AG20443 (cell line): ENCODE measurements at places on chromosomes 4 and X.

DNA sequence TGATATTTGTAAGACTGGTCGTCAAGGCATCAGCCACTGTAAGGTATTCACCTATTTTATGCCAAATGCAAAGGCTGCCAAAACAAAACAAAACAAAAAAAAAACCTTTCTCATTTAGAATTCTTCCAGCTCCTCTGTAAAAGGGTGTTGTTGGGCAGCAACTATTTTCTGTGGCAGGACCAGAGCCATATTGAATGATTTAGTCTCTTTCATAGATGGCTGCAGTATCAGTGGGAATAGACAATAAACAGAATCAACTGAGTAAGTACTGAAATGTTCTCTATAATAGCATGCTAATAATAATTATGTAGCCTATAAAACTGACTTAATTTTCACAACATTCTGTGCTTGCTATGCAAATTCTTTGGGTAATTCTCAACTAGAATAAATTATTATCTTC lies 389.7 kb upstream of the PABPC4L start:
- no peak for DNase-seq

DNA sequence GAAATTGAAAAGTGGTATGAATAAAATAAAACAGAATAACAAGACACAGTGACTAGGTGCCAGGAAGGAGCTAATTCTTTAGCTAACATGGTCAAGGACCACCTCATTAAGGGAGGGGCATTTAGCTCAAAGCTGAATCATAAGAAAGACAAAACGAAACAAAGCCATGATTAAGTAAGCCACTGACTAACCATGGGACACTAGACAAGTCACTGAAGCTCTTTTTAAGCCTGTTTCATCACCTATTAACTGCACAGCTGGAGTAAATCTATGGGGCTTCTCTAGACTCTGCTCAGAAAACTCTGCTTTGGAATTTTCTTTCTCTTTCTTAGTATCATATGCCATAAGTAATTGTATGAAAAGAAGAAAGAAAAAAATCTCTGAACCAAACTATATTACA lies 49.8 kb upstream of the C1QTNF7 start:
- peak; percentile 31 for DNase-seq

DNA sequence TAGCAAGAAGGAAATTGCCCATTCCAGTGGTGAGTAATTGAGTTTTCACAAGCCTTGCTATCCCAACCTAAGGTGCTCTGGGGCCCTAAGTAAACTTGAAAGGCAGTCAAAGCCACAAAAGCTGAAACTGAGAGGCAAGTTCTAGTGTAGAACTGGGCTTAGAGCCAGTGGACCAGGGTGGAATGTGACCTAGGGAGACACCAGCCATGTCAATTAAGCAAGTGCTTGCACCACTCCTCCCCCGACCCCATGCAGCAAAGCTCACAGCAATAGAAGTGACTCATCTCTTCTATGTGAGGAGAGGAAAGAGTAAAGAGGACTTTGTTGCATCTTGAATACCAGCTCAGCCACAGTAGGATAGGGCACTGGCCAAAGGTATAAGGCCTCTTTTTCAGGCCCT lies 486.1 kb upstream of the POU3F4 start:
- DNase-seq = no peak

DNA sequence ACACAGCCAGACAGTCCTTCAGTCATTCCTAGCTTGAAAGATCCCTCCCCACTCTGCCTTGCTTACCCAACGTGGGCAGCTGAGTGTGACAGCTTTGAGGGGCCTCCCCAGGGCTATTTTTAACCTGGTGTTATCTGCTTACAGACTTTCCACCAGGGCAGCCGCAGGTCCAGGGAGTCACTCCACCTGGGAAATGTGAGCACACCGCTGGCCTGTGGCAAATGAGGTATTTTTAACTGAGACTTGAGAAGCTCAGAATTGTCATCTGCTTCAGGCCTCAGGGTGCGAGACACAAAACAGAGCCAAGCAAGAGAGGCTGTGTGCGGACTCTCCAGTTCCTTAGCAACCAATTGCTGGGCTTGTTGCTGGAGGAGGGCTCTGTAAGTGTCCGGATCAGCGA lies 13.0 kb downstream of the CORIN start:
- no peak for DNase-seq

- no peak for DNase-seq
Measured at GRCh38 chr4:60938181-60938580, 261.9 kb upstream of the ADGRL3 start.

GRCh38 chr4:106816496-106816895 lies 219.6 kb downstream of the DKK2 start:
- peak; percentile 27 for DNase-seq

DNA sequence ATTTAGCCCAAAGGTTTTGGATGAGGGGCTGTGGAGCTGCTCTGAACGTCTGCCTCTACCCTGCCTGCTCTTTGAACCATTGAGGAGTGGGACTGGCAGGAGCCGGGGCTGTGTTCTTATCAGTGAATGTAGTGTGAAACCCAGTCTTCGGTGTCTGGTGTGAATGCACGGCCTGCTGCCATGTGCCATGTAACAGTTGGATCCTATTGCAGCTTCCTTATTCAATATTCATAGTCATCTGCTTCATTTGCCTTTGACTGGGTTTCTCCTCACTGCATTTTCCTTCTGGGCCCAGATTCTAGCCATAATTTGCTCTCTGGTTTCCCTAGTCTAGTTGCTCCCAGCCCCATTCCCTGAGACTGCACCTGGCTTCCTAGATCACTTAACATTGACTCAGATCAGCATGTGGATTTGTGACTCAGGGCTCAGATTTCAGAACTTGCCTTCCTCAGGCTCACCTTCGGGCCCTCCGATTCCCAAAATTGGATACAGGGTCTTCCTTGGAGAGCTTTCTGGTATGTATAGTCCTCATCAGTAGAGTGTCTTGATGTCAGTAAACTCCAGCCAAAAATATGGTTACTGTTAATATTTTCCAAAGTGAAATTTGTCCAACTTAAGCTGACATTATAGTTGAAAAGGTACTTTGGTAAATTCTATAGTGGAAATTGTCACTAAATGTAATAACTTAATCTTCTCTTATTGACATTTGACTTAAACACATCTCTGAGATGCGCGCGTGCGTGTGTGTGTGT lies 94.0 kb upstream of the DDIT4L start:
- no peak for DNase-seq

DNA sequence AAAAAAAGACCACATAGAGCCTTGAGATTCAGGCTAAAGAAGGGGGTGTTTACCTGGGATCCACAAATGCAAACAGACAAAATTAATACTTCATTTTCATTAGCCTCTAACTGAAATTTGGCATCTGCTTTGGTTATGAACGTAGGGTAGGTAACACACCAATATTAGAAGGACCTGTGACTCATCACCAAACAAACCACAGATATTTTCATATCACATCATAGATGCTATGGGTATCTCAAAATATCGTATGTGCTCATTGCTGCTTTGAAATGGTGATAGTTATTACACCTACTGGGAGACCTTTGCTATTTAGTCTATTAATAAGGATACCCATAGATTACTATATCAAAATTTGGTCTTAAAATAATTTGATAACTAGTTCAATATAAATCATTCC lies 180.6 kb upstream of the MAP3K15 start:
- no peak for DNase-seq

DNA sequence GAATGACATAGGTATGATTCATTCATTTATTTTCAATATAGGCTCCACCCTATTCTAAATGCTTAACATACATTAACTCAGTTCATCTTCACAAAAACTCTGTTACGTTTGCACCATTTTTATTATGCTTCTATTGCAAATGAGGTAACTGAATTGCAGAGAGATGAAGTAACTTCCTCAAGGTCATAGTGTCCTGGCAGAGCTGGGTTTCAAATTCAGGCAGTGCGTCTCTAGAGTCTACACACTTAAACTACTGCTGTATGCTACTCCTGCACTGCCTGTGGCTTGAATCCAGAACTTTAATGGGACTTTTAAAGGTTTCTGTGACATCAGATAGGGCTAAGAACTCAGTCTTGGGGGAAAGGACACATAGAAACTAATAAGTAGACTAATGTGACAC lies 413.4 kb downstream of the UBE2NL start:
- DNase-seq = no peak

GRCh38 chrX:476724-477075 lies 90.0 kb upstream of the PPP2R3B start:
- DNase-seq = no peak

DNA sequence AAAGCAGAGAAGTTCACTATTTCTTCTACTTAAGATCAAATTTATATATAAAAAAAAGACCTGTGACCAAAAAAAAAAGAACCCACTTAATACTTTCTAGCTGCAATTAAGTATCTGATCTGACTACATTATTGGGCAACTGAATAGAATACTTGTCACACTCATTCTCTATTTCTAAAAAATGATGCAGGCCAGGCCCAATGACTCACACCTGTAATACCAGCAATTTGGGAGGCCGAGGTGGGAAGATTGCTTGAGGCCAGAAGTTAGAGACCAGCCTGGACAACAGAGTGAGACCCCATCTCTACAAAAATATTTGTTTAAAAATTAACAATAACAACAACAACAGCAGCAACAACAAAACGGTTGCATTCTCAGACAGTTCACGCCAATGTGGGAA lies 108.8 kb upstream of the BMP2K start:
- DNase-seq = no peak

GRCh38 chr4:36281384-36282106 lies at the start of gene DTHD1:
Gene DTHD1 (plus strand): TSS chr4:36281616. CDS start chr4:36281759, 143 bp downstream.
- no peak for DNase-seq

GRCh38 chr4:68218044-68218443 lies 27.4 kb downstream of the TMPRSS11B start:
- DNase-seq = peak; percentile 7

GRCh38 chr4:145679520-145679919 lies 426 bp upstream of the C4orf51 start:
- DNase-seq = peak; percentile 81

- DNase-seq = peak; percentile 76
Measured at GRCh38 chrX:44675362-44676024, 132.8 kb upstream of the FUNDC1 start.

DNA sequence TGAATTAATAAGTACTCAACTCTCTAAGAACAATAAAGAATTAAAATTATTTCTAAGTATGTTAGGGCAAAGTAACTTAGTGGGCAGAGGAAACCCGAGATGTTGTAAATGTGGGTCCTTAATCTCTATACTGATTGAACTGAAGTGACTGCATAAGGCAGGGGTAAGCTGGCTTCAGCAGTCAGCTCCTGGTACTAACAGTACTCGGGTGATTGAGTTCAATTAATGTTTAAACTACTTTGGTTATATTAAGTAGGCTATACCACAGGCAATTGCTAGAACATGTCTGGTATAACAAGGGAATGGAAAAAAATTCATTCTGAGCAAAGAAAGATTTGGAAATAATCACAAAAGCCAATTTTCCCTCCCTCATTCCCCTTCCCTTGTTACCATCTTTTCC lies 90.7 kb downstream of the LNX1 start:
- no peak for DNase-seq

DNA sequence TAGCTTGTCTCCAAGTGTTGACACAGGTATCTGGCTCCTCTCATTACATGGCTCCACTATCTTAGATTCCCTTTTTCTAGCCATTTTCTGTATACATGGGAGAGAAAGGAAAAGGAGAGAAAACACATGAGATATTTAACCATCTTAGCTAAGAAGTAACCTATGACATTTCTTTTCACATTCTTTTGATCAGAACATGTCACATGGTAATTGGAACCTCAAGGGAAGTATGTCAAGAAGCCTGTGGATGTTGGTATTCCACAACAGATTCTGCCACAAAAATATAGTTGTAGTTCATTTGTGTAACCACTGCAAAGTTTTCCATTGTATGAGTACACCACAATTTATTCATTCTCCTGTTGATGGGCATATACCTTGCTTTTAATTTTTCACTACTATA lies 18.7 kb upstream of the GABRB1 start:
- no peak for DNase-seq

- DNase-seq = no peak
Measured at GRCh38 chr4:90546114-90546513, 418.9 kb downstream of the CCSER1 start.

- no peak for DNase-seq
Measured at GRCh38 chr4:42391981-42392380, 5.3 kb upstream of the SHISA3 start.
